ENCODE measurements at places on chromosomes 7 and 10.

DNA sequence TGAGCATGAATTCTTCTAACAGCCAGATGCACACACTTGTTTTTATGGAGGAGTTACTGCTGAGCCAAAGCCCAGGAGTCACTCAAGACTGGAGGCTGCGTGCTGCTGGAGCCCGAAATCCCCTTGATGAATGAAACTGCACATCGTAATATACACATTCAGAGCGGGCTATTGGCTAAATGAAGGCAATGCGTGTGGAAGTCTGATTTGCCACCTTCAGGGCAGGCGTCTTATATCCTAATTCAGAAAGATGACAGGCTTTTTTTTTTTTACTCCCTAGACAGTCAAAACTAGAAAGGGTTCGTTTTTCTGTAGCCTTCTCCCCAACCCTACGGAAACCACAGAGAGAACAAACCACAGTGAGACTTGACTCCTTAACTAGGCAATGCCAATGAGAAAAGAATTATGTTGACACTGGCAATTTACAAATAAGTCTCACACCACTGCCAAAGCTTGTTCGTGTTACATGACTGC is 227.2 kb upstream of the KLF14 start:
- DNase-seq = no peak

- DNase-seq = no peak
These were observed 14.8 kb downstream of the OGDH start for GRCh38 chr7:44621034-44621749.

- no peak for DNase-seq
These were observed 719.5 kb downstream of the LRMDA start for GRCh38 chr10:76150876-76151288.

GRCh38 chr7:134744569-134744968 is 34.9 kb upstream of the CALD1 start:
- DNase-seq = no peak

DNA sequence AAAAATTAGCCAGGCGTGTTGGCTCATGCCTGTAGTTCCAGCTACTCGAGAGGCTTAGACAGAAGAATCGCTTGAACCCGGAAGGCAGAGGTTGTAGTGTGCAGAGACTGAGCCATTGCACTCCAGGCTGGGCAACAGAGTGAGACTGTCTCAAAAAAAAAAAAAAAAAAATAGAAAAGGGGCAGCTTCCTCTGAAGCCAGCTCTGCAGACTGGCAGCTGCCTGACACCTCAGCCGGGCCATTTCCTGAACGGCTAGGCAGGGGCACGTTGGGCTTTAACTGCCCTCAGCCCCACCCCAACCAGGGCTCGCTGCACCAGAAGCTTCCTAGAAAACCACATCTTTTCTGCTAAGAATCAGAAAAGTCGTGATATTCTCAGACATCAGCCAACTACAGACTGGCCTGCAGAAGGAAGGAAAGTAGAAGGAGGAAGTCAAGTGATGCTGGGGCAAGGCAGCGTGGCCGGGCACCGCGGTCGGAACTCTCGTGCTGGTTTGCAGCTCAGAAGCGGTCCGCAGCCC is 38.0 kb downstream of the PRKAG2 start:
- DNase-seq = no peak

Measured in C1 segment of cervical spinal cord (tissue), 14 donors.